ENCODE measurements at places on chromosomes 5 and 9. TPM values are rescaled to one million over a fixed set of nuclear protein-coding genes. Genes with fewer than 3 reads are reported as not detected.

DNA sequence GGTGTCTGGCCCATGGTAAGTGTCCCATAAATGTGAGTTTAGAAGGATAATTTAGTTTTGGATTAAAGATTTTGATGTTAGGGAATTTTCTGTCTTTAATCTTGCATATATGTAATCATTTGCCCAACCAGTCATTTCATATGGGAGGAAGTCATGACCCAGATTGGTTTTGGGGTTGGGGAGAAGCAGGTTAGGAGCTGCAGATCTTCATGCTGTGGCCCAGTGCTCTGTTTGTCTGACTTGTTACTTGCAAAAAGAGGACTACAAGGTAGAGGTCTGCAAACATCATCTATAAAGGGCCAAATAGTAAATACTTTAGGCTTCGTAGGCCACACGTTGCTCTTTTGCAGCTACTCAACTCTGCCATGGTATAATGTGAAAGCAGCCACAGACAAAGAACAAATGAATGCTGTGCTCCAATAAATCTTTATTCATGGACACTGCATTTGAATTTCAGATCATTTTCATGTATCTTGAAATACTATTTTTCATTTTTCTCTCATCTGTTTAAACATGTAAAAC lies 16.8 kb downstream of the OSTF1 start:
- DNase-seq: no peak

Gene UNC5A
- 0.14 TPM for total RNA-seq

Gene SLC31A1
- total RNA-seq: 39.3 TPM

DNA sequence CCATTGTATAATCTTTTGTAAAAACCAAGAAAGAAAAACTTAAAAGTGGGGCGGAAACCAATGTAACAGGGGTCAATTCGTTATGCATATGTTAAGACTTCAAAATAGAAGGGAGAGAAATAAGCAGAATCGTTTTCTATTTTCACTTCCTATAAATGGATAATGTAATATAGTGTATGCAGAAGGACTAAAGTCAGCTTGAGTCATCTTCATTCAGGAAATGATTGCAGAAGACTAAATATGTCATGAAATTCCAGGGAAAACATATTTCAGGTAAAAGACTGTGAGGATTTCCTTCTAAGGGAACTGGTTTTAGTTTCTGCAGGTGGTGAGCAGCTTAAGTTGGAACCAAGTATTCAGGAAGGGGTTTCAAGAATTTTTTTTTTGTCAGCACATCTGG lies 753.3 kb downstream of the IRX1 start:
- DNase-seq: no peak

GRCh38 chr5:111077678-111078077 lies 6.2 kb downstream of the TSLP start:
- no peak for DNase-seq

Gene PCDH12
- total RNA-seq: 34.2 TPM

DNA sequence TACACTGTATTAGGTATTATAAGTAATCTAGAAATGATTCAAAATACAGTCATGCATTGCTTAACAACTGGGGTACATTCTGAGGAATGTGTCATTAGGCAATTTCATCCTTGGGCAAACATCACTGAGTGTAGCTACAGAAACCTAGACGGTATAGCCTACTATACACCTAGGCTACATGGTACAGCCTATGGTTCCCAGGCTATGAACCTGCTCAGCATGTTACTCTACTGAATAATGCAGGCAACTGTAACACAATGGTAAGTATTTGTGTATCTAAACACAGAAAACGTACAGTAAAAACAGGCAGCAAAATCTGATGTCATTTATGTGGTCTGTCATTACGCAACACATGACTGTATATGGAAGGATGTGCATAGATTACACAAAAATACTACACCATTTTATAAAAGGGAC lies 96.8 kb downstream of the RAPGEF6 start:
- no peak for DNase-seq

- DNase-seq: peak; percentile 74
Measured at GRCh38 chr9:4591123-4591500, 71.0 kb upstream of the PLPP6 start.

DNA sequence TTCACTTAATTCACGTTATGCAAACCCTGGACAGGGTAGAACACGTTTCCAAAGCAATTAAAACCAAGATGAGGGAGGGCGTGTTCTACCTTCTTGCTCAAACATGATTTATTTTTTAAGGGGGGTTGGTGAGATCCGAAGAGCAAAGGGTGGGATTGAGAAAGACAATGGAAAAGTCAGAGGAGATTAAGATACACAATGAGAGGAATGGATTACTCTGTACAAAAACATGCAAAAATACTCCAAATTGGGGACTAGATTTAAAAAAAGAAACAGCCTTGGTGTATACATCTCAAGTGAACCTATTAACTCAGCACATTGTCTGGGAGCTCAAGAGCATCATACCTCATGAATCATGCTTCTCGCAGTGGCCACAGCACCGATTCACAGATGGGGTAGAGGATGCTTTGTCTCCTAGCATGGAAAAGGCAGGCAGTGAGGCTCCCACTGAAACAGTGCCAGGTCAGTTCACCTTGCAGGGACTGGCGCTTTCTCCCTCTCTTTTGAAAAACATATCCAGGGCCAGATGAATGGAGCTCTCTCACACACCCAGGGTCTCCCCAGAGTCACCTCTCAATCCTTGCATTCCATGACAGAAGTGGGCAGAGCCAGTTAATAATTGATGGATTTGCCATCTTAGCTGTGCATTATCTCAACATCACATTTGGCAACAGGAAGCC lies 459.7 kb downstream of the BNC2 start:
- DNase-seq: peak; percentile 36

- no peak for DNase-seq
Measured at GRCh38 chr9:15944341-15944740, 391.5 kb downstream of the CCDC171 start.

DNA sequence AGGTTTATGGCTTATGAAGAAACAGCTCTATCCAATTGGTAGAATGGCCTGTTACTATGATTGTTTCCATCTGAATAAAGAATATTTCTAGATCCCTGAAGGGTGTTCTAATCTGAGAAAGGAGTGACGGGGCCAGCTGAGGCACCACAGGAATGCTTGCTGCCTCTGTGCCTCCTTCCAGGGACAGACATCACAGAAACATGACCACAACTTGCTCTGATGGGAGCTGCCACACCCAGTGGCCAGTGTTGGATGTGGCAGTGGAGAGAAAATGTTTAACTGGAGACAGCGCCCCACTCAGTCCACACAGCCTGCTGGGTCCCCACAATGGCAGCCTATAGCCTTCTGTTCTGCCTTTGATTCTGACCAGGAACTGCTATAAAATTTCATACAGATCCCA lies 38.6 kb upstream of the TESK1 start:
- DNase-seq: no peak

DNA sequence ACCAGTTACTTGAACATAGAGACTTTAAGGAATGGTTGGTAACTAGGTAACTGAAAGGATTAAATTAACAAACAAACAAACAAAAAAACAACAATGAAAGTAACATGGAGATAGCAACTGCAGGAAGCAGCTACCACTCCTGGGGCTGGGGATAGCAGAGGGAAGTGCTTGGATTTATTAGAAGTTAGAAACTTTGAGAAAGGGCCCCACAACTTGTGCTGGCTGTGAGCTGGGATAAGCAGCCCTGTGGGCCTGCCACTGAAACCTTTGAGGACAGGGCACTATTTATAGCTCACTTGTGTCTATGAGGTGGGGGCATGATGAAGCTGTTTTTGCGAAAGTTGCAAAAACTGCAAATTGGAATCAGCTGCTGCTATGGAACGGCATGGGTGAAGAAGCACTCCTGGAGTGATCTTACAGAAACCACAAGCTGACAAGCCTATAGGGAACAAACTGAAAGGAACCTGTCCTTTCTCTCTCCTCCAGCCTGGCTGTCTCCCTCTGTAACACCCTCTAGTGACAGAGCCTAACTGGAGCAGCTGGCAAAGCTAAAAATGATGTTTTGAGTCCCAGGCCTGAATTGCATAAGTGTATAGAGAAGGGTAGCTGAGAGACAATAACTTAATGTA lies 91.4 kb upstream of the RANBP6 start:
- peak; percentile 44 for DNase-seq

All from lung (tissue), 17 donors.